ENCODE measurements at places on chromosomes 1 and 21.

DNA sequence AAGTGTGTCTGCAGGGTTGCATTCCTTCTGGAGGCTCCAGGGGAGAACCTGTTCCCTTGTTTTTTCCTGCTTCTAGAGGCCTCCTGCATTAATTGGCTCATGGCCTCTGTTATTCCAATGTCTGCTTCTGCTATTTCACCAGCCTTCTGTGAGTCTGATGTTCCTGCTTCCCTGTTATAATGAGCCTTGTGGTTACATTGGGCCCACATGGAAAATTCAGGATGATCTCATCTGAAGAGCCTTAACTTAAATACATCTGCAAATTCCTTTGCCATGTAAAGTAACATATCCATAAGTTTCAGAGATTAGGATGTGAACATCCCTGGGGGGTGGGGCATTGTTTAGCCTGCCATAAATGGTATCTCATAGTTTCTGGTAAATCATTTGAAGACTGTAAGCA is 181.1 kb downstream of the RWDD3 start:
- H3K27ac ChIP-seq: no peak overlapping the region
- no peaks in the 10 kb centered on the region for H3K27me3 ChIP-seq
- no peak overlapping the region for H3K4me3 ChIP-seq

DNA sequence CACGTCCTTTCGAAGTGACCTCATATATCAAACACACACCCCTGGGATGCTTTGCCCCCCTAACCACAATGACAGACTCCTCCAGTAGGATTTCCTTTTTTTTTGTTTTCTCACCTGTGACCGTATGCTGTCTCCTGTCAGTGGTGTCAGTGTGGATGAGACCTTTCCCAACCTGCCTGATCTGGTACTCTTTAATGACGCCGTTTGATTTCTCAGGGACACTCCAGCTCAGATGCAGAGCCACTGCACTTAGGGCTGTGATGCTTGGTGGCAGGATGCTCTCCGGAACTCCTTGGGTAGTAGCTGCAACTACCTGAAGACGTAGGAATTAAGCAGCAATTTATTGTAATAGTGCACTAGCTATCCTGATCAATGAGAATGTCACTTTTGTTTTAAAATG is 212.6 kb downstream of the KCTD3 start:
- H3K4me3 ChIP-seq: no peak overlapping the region
- no peak for DNase-seq
- H3K4me1 ChIP-seq: no peaks in the 10 kb centered on the region
- H3K27me3 ChIP-seq: no peaks in the 10 kb centered on the region
- no peak overlapping the region for H3K27ac ChIP-seq
- no peaks in the 10 kb centered on the region for H3K36me3 ChIP-seq

DNA sequence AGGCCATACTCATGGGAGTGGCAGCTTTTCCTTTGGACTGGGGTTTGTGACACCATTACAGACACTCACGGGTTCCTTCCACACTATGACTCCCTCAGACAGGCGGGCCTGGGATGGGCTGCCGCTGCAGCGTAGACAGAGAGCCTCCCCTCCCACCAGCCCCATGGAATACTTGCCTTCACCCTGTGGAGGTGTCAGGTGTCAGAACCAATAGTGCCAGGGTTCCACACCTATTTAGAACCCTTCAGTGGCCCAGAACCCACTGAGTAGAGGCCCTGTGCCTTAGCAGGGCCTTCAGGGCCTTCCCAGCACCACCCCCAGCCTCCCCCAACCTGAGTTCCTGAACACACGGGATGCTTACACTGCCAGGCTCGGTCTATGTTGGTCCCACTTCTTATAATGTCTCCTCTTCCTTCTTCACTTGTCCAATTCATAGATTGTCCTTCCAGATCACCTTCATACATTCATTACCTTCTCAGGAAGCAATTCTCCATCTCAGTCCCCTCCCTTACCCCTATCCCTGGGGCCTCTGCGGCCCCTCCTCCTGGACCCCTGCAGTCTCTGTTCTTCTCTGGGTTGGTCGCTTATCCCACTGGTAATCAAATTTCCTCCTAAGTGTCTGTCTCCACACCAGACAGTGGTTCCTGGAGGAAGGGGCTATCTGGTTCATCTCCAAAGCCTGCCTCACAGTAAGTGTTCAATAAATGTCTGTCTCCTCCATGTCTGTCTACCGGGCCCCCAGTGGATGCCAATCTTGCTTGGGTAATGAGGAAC is 1.4 kb upstream of the RHBG start:
- H3K36me3 ChIP-seq: no peaks in the 10 kb centered on the region
- peaks cover 19% of the 10 kb centered on the region for H3K27me3 ChIP-seq
- DNase-seq: no peak

- no peaks in the 10 kb centered on the region for H3K4me1 ChIP-seq
- no peak overlapping the region for H3K27ac ChIP-seq
- DNase-seq: no peak
Measured at GRCh38 chr1:210496063-210496462, 167.4 kb downstream of the HHAT start.

- DNase-seq: no peak
- peaks cover 29% of the 10 kb centered on the region for H3K4me1 ChIP-seq
- no peaks in the 10 kb centered on the region for H3K27me3 ChIP-seq
- no peaks in the 10 kb centered on the region for H3K36me3 ChIP-seq
- no peak overlapping the region for H3K4me3 ChIP-seq
Measured at GRCh38 chr1:119781434-119782210, 12.9 kb upstream of the HMGCS2 start.

DNA sequence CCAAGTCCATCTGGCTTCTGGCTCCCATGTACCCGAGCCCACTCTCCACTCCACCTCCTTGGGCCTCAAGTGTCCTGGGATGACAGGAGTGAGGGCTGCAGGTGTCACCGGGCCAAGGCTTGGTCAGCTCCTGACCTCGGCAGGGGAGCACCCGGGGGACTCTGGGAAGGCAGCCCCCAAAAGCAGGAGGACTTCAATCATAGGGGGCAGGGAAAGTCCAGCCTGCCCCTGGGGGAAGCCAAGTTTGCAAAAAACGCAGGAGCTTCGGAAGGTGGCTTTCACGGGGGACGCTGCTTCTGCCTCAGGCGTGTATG is 56.8 kb downstream of the KCNAB2 start:
- no peaks in the 10 kb centered on the region for H3K4me1 ChIP-seq
- H3K27ac ChIP-seq: no peak overlapping the region
- peak; percentile 60 for DNase-seq
- H3K36me3 ChIP-seq: no peaks in the 10 kb centered on the region
- H3K4me3 ChIP-seq: no peak overlapping the region
- H3K27me3 ChIP-seq: no peaks in the 10 kb centered on the region

GRCh38 chr1:8293118-8293517 is 24.8 kb upstream of the SLC45A1 start:
- DNase-seq: no peak
- peak overlapping the region; percentile 65 for H3K27ac ChIP-seq
- no peaks in the 10 kb centered on the region for H3K36me3 ChIP-seq
- H3K4me3 ChIP-seq: no peak overlapping the region
- H3K4me1 ChIP-seq: peaks cover 11% of the 10 kb centered on the region

DNA sequence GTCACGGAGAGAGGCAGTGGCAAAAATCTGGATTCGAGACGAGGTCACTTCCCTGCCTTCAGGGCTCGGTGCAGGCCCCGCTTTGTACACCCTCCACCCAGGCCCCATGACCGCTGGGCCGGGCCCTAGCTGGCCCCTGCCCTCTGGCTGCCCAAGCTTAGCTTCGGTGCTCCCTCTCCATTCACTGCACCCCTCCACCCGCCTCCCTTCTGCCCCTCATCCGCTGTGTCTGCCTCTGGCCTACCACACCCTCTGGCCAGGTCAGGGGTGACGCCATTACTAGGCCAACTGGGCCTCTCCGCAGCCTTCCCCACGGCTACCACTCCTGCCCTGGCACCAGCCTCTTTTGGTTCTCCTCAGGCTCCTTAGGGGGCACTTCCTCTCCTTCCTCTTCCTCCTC is 528 bp upstream of the CD164L2 start:
- no peak overlapping the region for H3K4me3 ChIP-seq
- H3K4me1 ChIP-seq: peaks cover 6% of the 10 kb centered on the region
- H3K27ac ChIP-seq: no peak overlapping the region
- no peak for DNase-seq
- H3K27me3 ChIP-seq: no peaks in the 10 kb centered on the region
- H3K36me3 ChIP-seq: no peaks in the 10 kb centered on the region

DNA sequence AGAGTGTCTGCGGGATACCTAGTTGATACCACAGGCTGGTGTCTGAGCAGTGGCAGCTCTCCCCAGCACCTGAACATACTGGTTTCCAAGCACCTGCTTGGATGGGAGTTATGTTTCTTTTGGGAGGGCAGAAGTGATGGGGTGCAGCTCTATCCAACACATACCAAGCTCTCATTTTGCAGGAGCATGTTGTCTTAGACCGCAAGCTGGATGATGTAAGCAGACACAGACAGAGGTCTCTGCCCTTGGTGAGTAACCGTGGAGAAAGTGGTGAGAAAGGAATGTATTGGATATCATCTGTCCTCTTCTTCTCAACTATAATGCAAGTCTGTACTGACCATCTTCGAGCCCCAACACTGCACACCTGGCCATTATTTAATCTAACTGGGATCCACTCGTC is 37.4 kb downstream of the ZNF496 start:
- no peaks in the 10 kb centered on the region for H3K27me3 ChIP-seq
- H3K4me1 ChIP-seq: no peaks in the 10 kb centered on the region
- no peak overlapping the region for H3K27ac ChIP-seq
- no peak overlapping the region for H3K4me3 ChIP-seq
- no peak for DNase-seq

DNA sequence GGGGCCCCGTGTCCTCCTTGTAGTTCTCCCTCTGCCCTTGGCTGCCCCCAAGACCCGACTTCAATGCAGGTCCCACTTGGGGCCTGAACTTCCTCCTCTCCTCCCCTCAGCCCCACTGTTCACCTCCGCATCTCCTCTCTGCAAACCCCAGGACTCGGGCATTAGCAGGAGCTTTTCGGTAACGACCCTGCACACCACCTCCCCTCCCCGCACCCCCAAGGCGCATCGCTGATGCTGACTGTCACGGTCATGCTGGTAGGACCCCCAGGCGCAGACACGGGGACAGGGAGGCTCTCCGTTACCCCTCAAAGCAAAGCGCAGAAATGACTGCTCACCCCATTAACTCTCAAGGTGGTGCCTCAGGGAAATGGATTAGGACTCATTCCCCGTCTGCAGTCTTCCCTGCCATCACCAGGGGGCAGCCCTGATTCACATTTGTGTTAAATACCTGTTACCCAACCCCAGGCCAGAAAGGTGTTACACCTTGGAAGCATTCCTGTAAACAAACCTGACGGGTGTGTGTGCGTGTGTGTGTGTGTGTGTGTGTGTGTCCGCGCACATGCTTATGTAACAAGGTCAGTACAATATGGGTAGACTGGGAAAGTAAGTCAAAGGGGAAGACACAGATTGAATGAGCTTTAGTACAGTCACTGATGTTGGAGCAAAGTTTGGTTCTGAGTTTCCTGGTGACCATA is 6.4 kb upstream of the GUCA2B start:
- no peaks in the 10 kb centered on the region for H3K4me1 ChIP-seq
- no peak overlapping the region for H3K4me3 ChIP-seq
- peak; percentile 66 for DNase-seq
- no peak overlapping the region for H3K27ac ChIP-seq

All from sigmoid colon (tissue), 7 donors.